ENCODE measurements at places on chromosomes 3 and 15.

GRCh38 chr15:73341886-73342600, 26.7 kb downstream of the HCN4 start:
- no peak for DNase-seq

- no peak for DNase-seq
Measured at GRCh38 chr3:197482001-197482400, 73.8 kb downstream of the BDH1 start.

DNA sequence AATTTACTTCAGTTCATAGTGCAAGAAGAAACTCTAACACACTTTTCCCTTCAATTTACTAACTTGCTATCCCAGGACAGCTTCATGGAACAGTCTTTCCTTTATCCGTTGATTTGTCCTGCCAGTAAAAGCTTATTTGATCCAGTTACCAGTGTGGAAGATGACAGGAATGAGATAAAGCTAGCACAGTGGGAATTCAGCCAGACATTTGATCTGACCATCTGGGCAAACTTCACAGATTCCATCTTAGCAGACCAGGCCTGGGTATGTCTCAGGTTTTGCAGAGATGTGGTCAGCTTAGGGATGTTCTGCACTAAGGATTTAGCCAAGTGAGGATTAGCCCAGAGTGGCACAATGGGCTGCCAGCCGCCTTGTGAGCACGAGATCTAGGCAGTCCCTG, 19.7 kb downstream of the CEMIP start:
- DNase-seq = no peak

- no peak for DNase-seq
Measured at GRCh38 chr3:189297932-189298331, 126.2 kb downstream of the TPRG1 start.

DNA sequence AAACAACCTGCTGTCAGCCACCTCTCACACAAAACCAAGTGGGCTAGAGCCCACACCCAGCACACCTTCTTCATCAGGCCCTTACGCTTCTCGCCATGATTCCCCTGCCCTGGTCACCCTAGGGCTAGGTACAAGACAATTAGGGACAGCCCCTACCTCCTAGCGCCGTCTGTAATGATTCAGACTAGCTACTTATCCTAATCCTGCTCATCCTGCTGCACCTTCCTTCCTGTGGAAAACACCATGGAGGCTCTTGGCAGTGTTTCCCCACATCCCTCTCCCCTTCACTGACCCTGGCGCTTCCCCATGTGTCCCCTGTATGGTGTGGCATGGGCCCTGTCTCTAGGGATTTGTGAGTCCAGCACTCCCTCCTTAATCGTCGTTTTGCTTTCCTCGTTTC, 39.6 kb upstream of the ICE2 start:
- no peak for DNase-seq

DNA sequence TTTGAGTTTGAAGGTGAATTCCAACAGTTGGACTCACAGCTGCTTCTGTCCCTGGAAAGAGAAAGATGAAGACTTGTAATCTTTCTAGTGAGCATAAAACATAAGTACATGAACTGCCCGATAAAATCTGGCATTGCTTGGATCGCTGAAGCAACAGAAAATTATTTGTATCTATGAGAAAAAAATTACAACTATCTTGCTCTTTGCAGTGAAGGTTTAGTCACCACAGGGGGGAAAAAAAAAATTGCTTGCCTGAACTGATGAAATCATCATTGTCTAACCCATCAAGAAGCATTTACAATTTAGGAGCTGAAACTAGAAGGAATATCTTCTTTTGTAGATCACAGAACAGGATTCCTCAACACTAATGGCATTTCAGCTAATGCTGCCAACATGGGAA, 20.0 kb downstream of the TMEM207 start:
- DNase-seq = no peak
